ENCODE measurements at places on chromosomes 1 and 21. TPM values are rescaled to one million over a fixed set of nuclear protein-coding genes. Genes with fewer than 3 reads are reported as not detected.

- DNase-seq: no peak
These were observed 617.1 kb upstream of the PTBP2 start for GRCh38 chr1:96104506-96104905.

Gene LDLRAD1
- total RNA-seq: not detected

Gene HRNR
- total RNA-seq: not detected

Gene SERPINC1
- 0.18 TPM for total RNA-seq

- no peak for DNase-seq
These were observed 292.1 kb downstream of the SETD4 start for GRCh38 chr21:35768187-35768586.

DNA sequence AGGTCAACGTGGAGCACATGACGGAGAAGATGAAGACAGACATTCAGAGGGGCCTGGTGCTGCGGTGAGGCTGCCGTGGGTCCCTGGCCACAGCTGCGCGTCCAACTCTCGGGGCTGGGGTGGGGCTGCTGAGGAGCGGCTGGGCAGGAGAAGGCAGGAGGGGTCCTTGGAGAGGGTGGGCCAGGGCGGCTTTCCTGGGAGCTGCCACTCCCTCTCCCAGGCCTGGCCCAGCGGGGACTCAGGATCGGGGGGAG lies 14.4 kb downstream of the CFAP410 start:
- no peak for DNase-seq

GRCh38 chr1:64228167-64228957 lies 24.9 kb downstream of the UBE2U start:
- no peak for DNase-seq
